Foreskin keratinocyte (primary cell): ENCODE measurements at places on chromosomes 16 and 17. TPM values are rescaled to one million over a fixed set of nuclear protein-coding genes. Genes with fewer than 3 reads are reported as not detected.

Gene PRSS21
- 5.6 and 8.1 TPM in 2 replicates for total RNA-seq

Gene HBZ
- total RNA-seq: not detected in 2 replicates

Gene CCL17
- total RNA-seq: not detected in 2 replicates

Gene DNAH9
- 0.10 and 0.21 TPM in 2 replicates for total RNA-seq

Gene NHERF2
- 12.8 and 14.7 TPM in 2 replicates for total RNA-seq

Gene KRTAP1-5
- total RNA-seq: not detected in 2 replicates

Gene ZNF750
- 0.18 and 0.27 TPM in 2 replicates for total RNA-seq

Gene KRTAP9-2
- total RNA-seq: not detected in 2 replicates

Gene CMTM2
- not detected in 2 replicates for total RNA-seq

Gene RCVRN
- not detected in 2 replicates for total RNA-seq

Gene ITGAL
- total RNA-seq: 0.07 TPM in 1 of 2 replicates, not detected in the other

Gene CCL2
- total RNA-seq: 0.27 and 0.63 TPM in 2 replicates

Gene RUSF1
- 30.4 and 36.9 TPM in 2 replicates for total RNA-seq

Gene SRP68
- 75.9 and 76.7 TPM in 2 replicates for total RNA-seq

Gene GAST
- 0.37 and 0.42 TPM in 2 replicates for total RNA-seq

Gene CTRL
- 0.31 and 0.35 TPM in 2 replicates for total RNA-seq

Gene PRRT2
- 0.11 and 0.51 TPM in 2 replicates for total RNA-seq

Gene KDM8
- 1.8 and 2.6 TPM in 2 replicates for total RNA-seq

Gene HES7
- total RNA-seq: 1.0 and 1.1 TPM in 2 replicates

Gene PGS1
- total RNA-seq: 14.8 and 14.9 TPM in 2 replicates
